ENCODE measurements at places on chromosomes 6 and 20.
A peak's percentile ranks its signal among the peaks of the same experiment; 100 is the strongest.

DNA sequence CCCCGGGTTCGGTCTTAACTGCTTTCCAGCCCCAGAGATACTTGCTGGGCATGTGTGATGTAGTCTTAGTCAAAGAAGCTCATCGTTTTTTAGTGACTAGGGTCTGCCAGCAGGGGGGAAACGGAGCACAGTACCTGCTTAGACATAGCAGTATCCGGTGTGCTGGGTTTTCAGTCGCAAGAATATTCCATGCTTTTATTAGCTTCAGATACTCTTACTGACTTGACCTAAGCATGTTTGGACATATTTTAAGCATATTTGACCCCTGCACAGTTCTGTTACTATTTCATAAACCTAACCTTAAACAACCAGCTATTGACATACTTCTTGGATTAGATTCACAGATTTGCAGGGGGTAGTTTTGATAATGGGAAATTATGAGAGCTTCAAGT is 3.0 kb downstream of the E2F3 start:
- peak; percentile 36 for DNase-seq

- no peak for DNase-seq
Measured at GRCh38 chr20:14775778-14776177, 438.4 kb upstream of the FLRT3 start.

GRCh38 chr6:41470331-41471063 is 75.7 kb upstream of the FOXP4 start:
- DNase-seq = peak; percentile 60

- DNase-seq = no peak
Measured at GRCh38 chr6:90110971-90111370, 185.7 kb downstream of the BACH2 start.

Data from mesothelial cell of epicardium (in vitro differentiated cells).